NCI-H2081 (cell line): ENCODE measurements at places on chromosomes 13 and 19.

DNA sequence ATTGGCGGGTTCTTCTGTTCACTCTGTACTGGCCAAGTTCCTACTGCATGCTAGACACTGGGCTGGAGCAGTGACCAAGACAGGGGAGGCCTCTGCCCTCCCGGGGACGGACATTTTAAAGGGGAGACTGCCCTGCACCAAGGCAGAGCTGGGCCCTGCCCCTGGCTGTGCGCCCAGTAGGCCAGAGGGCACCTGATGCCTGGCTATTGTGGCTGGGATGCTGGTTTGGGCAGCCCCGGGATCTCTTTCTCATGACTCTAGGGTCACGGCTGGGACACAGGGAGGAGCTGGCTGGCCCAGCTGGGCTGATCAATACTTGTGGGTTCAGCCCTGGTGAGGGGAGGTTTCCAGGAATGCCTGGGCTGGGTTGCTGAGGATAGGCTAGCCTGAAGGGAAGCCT, 17.7 kb downstream of the LIPE start:
- no peak for DNase-seq

- peak; percentile 18 for DNase-seq
Observed at GRCh38 chr13:53382008-53382407, 353.4 kb downstream of the OLFM4 start.

DNA sequence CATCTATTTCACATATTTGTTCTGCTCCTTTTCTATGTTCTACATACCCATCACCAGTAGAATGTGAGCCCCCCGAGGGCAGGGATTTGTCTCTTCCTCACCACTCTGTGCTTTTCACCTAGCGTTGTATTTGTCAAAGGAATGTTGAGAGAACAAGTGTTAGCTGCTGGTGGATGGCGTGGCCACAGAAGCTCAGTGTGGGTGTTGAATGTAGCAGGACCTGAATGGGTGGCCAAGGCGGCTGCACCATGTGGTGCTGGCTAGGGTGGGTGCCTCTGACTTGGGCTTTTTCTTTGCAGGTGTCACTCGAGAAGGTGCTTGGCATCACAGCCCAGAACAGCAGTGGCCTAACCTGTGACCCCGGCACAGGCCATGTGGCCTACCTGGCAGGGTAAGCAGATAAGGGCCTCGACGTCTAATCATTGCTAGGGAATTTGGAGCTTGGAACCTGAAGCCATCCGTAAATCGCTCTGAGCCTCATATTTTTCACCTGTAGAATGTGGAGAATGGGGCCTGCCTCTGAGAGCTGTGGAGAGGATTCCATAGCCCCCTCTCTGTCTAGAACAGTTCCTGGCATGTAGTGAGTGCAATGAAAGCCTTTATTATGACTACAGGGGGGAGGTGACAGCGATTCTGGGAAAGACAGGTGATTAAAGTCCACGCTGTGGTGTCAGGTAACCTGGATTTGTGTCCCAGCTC, 3.9 kb downstream of the WDR62 start:
- no peak for DNase-seq

- DNase-seq, result no peak
Observed at GRCh38 chr19:56720281-56720680, 48.7 kb upstream of the ZNF835 start.

- no peak for DNase-seq
Observed at GRCh38 chr19:46755853-46756543, 9.7 kb upstream of the STRN4 start.

- DNase-seq, result no peak
Observed at GRCh38 chr13:67650471-67650870, 420.3 kb upstream of the PCDH9 start.

DNA sequence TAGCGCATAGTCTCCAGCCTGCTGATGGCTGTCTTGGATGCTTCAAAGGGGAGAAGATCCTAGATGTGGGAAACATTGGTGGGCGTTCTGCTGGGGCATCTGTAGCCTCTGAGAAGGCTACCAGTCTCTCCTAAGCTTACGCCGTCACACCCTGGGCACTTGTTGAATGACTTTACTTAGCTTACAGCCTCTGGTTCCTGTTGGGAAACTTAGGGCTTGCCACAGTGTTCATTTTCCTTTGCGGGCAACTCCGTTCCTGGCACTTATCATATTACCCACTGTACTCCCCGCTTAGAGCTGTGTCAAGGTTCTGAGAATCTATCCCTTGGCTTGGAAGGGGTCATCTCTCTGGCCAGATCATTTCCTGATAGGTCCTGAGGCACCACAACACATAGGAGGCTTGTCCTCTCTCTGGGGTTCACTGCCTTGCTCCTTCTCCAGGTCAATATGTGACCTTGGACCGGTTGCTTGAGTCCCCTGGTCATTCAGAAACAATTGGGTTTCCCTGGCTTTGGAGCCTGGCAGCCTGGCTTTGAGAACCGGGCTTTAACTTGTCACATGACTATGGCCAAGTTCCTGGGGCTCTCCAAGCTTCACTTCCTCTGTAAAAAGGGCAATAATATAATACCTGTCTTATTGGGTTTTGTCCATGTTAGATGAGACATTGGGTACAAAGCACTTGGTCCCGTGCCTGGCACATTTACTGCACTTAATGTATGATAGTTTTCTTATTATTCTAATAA, 20.5 kb upstream of the ALOX5AP start:
- no peak for DNase-seq

GRCh38 chr13:96904232-96904631, 90.0 kb downstream of the OXGR1 start:
- no peak for DNase-seq

DNA sequence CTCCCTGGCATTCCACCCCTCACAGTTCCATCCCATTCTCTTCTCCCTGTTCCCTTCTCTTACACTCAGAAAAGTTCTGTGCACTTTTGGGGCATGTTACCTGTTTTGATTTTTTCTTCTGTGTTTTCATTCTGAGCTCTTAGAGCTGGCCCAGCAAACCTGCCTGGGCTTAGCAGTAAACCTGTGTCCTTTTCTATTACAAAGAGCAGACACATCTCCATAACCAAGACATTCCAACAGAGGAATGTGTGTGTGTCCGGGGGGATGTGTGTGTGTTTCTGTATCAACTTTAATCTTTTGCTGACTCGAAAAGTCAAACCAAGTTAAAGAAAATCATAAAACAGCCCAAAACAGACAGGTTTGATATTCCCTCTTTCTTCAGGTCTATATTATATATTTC, 49.1 kb upstream of the SOX21 start:
- DNase-seq, result no peak

- DNase-seq, result no peak
Observed at GRCh38 chr13:28505543-28506135, 10.7 kb upstream of the FLT1 start.

DNA sequence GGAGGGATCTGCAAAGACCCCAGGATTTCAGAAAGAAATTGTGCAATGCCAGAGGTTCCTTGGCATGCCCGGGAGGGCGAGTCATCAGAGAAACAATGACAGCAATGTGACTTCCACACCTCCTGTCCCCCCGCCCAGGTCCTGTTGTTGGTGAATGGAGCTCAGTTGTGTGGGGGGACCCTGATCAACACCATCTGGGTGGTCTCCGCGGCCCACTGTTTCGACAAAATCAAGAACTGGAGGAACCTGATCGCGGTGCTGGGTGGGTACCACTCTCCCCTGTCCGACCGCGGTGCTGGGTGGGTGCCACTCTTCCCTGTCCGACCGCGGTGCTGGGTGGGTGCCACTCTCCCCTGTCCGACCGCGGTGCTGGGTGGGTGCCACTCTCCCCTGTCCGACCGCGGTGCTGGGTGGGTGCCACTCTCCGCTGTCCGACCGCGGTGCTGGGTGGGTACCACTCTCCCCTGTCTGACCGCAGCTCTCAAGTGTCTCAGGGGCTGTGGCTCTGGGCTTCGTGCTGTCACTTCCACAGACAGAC, 5.2 kb upstream of the F10 start:
- DNase-seq, result no peak

GRCh38 chr19:30743011-30743410, 370.8 kb downstream of the ZNF536 start:
- DNase-seq, result no peak

DNA sequence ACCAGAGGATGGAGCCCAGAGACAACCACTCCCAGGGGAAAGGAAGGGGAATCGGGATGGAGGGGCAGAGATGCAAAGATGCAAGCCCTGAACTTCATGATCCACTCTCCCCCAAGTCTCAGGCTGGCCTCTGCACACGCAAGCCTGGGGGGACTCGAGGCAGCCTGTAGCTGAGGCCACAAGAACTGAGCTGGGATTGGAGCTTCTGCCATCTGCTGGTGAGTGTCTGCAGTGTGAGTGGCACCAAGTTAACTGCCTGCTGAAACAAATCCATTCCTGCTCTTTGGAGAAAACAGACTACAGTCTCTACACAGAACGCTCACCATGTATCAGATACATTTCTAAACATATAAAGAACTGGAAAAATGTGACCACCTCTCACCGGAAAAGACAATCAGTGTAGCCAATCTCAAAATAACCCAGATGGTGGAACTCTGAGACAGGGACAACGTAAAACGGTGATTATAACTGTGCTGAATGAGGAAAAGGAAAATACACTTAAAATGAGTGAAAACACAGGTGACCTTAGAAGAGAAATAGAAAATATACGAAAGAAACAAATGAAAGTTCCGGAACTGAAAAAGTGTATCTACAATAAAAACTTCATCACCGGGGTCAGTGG, 62.1 kb downstream of the KLF2 start:
- peak; percentile 10 for DNase-seq

DNA sequence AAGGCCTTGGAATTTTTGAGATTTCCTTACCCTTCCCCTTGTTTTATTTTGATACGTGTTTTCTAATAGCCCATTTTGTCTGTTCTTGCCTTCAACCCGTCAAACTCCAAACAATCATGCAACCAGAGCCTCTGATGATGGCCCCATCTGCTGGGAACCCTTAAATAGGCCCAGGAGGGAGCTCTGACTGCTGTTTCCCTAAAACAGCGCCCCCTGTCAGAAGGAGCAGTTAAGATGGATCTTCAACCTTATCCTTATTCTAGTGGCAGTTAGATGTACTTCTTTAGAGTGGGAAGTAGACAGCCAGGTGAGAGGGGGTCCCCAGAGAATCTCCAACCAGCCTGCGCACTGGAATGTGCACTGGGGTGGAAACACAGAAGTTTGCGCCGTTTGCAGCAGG, 1031.0 kb upstream of the PCDH9 start:
- DNase-seq, result no peak

DNA sequence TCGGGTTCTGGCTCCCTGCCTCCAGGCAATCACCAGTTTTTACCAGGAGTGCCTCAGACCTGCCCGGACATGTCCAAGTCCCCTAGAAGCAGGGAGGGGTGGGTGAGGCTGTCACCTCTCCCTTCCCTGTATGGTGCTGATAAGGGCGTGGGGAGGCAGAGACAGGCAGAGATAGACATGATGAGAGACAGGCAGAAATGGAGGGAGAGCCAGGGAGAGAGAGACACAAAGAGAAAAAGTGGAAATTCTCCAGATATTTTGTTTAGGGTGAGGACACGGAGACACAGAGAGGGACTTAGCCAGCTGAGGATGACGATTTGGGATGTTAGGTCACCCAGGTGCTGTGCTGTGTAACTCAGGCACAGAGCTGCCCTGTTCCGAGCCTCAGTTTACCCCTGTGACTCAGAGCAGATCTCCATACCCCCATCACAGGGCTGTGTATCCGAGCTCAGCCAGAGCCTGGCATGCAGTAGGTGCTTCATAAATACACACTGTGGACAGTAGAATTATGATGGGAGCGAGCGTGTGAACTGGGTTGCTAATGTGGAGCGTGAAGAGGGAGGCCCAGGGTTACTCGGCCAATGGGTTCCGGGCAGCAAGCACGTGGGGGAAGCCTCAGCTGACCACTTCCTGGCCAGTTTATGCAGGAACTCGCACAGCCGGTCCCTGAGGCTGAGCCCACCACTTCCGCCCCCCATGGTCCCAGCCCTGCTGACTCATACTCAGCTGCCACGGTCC, 11.9 kb upstream of the GDF15 start:
- DNase-seq, result no peak

DNA sequence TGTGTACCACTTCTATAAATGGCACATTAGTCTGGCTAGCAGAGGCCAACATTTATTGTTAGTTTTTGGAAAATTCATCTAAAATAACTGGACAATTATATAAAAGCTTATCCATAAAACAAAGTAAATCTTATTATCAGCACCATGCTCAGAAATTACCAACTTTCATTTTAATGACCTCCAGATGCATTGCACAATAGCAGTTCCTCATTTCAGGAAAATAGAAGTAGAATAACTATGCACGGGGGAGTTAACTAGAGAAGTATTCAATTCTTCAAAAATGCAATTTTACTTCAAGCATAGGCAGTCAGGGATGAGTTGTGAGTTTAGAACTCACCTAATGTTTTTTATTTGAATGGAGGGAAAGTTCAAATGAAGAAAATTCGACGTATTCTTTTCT, 1023.5 kb downstream of the PCDH17 start:
- DNase-seq, result no peak

DNA sequence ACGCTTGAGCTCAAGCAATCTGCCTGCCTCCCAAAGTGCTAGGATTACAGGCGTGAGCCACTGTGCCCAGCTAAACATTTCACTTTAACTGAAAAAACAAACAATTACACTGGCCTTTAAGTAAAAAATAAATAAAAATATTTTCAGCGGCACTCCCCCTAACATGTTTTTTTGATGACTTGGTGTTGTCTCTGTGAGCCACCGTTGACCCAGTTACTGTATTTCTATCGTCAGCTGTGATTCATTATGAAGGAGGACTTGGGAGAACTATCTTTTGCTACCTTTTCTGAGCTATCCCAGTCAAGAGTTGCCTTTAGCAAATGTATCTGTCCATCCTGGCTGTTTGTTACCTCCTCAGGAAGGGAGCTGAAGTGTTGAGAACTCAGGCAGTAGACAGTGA, 18.5 kb upstream of the C19orf33 start:
- no peak for DNase-seq

DNA sequence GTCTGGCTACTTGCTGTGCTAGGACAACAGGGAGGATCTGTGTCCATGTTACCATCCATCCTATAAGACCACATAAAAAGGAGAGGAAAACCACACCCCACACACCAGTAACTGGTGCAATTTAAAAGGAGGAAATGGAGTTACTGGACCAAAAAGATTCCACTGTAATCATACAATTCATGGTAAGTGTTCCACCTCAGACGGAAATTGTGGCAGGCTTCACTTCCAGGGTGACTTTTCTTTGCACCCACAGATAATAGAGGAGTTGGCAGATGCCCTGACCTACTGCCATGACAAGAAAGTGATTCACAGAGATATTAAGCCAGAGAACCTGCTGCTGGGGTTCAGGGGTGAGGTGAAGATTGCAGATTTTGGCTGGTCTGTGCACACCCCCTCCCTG, 2.4 kb downstream of the AURKC start:
- no peak for DNase-seq

GRCh38 chr19:30090476-30090875, 148.4 kb downstream of the URI1 start:
- no peak for DNase-seq

GRCh38 chr13:68439817-68440216, 1209.7 kb upstream of the PCDH9 start:
- DNase-seq, result no peak

GRCh38 chr13:51523082-51523518, 61.2 kb upstream of the WDFY2 start:
- DNase-seq, result no peak

DNA sequence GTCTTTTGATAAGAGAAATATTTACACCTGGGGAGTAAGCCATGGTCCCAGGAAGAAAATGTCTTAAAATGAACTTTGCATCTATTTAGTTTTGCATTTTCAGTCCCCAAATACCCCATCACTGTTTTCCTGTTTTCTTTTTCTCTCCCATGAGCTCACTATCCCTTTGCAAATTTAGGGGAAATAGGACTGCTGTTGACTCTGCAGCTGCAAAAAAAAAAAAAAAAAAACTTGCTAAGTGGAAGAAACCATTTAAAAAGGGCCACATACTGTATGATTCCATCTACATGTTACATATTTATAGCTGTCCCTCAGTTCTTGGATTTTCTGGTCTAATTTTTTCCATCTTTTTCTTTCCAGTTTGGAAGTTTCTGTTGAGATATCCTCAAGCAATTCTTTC, 98.2 kb upstream of the SERP2 start:
- no peak for DNase-seq
